Hypothalamus (tissue), 51 donors: ENCODE measurements at places on chromosomes 13 and 19.
A peak's percentile ranks its signal among the peaks of the same experiment; 100 is the strongest.

DNA sequence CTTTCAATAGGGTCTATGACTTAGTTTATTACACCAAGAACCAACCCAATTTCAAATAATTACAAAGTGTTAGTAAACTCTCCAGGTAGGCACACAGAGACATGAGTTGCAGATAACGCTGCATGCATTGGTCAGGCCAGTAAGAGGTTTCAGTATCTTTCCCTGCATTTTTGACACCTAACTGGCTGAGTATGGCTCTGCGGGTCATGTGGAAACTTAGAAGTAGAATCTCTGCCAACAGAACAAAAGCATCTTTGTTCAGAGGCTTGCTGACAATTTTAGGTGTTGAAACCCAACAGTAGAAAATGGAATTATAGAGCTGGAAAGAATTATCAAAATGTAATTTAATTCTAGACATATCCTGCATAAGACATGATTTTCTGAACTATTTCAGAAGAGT is 25.3 kb downstream of the HTR2A start:
- no peak for DNase-seq

DNA sequence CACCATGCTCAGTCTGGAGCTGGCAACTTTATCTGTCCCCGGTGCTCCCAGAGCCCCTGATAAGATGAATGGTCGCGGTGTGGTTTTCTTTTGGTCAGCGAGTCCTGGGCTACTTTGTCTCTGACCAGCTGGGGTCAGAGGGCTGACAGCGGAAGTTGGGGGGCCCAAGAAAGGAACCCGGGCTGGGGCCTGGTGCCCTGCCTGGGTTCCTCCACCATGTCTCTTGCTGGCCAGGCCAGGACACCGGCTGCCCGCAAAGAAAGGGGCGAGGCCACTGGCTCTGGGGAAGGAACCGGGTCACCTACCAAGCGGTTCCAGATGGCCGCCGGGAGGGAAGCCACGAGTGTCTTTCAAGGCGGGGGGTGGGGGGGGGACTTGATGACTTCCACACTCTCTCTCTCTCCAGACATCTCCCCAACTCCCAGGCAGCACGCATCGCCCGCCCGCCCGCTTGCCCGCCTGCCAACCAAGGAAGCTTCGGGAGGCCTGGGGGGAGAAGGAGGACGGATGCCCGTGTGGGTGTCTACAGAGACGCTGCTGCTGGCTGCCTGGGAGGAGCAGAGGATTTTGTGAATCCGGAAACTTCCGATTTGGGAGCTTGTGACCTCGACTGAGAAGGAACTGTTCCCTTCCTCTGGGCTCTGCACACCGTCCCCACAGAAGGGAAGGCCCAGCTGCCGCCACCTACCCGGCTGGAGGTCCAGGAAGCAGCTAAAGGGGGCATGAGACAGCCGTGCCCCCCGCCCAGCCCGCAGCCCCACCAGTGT is 1.1 kb downstream of the PIP5K1C start:
- peak; percentile 57 for DNase-seq

DNA sequence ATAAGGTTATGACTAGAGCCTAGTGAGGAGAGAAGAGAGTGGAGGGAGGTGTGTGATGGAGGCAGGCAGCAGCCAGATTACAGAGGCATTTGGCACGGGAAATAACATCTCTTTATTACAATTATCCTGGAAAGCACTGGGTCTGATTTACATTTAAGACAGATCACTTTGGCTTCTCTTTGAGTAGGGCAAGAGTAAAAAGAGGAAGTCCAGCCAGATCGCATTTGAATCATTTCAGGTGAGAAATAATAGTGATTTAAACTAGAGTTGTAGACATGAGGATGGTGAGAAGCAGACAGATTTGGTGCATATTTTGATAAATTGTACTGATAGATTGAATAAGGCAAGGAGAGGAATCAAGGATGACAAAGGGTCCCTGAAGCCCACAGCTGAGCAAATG is 9.6 kb upstream of the SACS start:
- DNase-seq, result no peak

- no peak for DNase-seq
Measured at GRCh38 chr19:16160943-16161560, 12.3 kb downstream of the CIB3 start.

GRCh38 chr13:77565635-77566034 is 30.1 kb downstream of the SCEL start:
- peak; percentile 52 for DNase-seq

GRCh38 chr13:28401303-28402056 is 93.4 kb downstream of the FLT1 start:
- no peak for DNase-seq

- DNase-seq, result no peak
Measured at GRCh38 chr13:57045826-57046546, 94.7 kb upstream of the PRR20A start.

DNA sequence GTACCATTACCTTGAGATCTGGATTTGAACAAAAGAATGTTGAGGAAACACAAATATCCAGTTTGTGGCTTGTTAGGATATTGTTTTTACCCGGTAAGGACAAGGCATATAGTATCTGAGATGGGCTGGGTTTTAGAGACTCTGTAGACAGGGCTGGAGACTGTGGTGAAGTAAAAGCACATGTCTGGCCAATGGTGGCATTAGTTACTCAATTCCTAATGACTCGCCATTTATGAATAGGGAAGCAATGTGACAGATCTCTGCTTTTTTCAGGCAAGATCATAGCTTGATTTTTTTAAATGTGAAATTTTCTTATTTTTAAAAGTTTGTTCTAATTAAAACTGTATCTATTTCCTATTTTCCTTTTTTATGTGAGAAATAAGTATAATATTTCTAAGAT is 371.1 kb upstream of the SPRY2 start:
- DNase-seq, result no peak

DNA sequence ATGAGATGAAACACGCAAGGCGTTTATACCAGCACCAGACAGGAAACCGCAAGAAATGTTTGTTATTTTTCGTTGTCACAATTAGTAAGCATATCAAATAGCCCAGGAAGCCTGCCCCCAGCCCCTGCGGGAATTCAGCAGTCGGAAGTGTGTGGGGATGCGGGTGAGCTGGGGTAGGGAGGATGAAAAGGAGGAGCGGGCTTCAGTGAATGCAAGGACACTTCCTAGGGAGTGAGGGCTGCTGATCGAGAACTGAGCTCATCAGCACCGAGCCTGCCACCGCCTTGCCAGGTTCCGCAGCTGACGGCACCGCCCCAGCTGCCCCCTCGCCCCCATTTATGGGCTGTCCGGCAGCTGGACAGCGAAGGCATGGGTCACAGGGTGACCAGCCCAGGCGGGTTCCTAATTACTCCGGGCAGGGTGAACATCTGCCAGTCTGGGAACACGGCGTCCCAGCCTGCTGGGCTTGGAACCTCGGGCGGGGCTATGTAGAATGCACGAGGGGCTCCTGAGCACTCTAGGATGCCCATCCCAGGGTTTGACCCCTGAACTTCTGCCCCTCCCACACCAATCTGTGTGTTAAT is 1.6 kb upstream of the BEST2 start:
- DNase-seq, result no peak

DNA sequence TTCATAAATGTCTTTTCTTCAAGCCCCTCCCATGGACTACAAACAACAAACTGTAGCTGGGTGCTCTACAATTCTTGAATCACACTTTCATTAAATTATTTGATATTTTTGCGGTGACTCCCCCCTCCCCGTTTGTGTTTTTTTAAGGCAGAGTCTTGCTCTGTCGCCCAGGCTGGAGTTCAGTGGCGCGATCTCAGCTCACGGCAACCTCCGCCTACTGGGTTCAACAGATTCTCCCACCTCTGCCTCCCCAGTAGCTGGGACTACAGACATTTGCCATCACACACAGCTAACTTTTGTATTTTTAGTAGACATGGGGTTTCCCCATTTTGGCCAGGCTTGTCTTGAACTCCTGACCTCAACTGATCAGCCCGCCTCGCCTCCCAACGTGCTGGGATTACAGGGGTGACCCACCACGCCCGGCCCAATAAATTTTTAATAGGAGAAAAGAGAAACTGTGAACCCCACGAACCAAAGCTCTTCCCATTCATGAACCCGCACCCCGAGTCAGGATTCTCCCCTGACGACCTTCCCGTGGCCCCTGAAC is 703 bp downstream of the ZNF506 start:
- no peak for DNase-seq

GRCh38 chr13:35512271-35512920 is 35.9 kb upstream of the MAB21L1 start:
- no peak for DNase-seq

DNA sequence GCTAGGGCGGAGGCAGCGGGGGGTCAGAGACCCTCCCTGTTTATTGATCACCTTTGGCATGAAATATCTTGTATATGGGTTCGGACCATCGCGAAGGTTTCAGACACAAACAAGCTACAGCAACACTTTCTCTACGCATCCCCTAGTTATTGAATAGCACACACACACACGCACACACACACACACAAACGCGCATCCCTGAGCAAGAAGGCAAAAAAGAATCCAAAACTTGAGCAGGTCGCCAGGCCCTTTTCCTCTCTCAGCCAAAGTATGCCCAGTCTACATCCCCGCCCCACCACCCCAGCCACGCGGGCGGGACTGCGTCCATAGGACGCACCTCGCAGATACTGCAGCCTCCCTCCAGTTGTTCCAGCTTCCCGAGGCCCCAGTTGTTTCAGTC is 16.0 kb downstream of the POU4F1 start:
- DNase-seq, result no peak

GRCh38 chr19:19487950-19488874 is 27.1 kb downstream of the TSSK6 start:
- DNase-seq, result no peak

DNA sequence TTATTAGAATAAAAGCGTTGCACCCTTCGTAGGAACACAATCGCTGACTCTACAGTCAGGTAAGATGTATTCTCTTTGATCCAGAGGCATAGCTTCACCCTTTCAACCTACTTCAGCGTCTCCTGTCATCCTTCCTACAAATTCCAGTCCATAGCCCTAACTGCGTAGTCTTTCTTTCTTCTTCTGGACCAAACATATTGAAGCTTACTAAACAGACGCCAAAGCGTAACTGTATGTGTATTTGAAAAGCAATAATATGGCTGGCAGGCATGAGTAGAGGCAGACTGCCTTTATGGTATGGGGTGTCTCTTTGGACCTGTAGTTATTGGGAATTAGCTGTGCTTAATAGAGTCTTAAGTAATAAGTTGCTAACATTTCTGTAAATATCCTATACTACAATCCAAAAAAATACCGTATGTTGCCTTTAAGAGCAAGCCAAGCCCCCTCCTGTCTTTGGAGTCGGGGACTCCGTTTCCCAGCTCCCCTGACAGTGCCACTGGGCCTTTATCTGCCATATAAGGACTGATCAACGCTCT is 392 bp upstream of the ZNF548 start:
- DNase-seq, result no peak

DNA sequence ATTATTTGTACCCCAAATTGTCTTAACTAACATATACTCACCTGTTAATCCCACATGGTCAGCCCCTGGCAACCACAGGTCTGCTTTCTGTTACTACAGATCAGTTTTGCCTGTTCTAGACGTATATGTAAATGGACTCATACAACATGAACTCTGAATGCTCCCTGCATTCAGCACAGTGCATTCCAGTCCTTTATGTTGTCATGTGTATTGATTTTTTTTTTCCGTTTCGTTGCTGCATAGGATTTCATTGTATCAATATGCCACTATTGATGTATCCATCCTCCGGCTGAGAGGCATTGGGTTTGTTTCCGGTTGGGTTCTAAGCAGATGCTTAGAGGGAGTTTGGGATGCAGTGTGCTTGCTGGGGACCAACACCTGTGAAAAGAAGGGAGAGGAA is 36.1 kb upstream of the TNFRSF19 start:
- DNase-seq, result no peak

DNA sequence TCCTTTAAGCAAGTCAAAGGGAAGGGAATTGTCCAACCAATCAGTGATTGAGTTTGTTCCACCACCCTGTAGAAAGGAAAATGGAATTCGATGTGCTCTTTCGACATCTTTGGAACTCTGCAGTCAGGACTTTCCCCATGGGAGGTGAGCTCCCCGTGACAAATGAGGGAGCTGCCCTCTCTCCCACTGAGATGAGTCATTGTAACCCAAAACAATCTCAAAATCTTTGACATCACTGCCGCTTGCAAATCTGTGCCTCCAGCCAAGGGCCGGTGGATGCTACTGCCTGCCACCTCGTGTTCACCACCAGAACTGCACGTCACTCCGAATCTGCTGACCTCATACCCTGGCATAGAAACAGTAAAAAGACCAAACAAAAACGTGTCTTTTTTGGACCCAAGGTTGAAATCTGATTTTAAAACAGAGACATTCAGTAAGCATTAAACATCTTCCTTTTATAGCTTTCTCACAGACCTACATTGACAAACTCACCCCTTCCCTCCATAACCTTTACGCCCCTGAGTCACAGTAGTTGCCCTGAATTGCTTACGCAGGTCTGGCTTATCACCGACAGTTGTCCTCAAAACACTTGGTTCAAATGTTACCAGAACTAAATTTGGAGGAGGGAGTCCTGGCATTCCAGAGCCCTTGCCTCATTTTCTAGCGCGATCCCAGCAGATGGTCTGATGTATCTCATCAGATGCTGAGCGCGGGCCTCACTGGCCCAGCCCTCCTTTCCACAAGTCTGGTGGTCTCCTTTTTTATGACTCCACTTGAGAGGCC is 105.2 kb downstream of the COL4A2 start:
- no peak for DNase-seq

GRCh38 chr13:49298903-49299605 is 51.3 kb downstream of the CDADC1 start:
- DNase-seq, result no peak

GRCh38 chr13:60019119-60019993 is 144.4 kb downstream of the DIAPH3 start:
- DNase-seq, result no peak

- no peak for DNase-seq
Measured at GRCh38 chr19:17333611-17334413, 843 bp downstream of the ANO8 start.

DNA sequence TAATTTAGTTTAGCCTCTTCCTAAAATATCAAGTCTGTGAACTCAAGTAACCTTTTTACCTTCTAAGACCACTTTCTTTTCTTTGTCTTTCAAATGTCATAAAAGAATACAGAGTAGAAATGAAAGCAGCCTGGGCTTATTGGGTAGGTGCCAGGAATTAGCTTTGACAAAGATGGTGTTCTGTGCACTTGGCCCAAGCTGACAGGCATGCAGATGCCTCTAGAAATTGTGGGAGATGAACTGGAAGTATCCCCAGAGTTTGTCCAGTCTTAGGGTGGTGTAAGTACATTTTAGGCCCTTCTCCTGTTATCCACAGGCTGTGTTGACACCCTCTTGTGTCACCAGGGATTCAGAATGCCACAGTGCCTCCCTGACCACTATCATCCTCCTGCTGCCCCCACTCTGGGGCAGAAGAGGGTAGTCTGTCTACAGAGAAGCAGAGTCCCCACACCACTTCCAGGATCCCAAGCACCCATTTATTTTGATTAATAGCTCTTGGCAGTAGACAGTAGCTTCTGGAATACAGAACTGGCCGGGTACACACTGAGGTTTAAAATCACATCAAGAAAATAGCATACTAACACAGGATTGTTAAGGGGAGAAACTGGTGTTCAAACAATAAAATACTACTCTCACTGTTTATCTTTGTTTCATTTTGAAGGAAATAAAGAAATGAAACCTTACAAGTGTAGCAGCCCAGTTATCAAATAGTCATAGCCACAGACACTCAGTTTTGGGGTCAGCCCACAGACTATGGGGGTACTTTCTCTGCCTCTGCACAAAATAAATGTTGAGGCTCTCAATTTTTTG is 343.2 kb downstream of the KCNRG start:
- no peak for DNase-seq
